ENCODE measurements at places on chromosomes 2 and 18.
A peak's percentile ranks its signal among the peaks of the same experiment; 100 is the strongest.

- no peak for DNase-seq
Measured at GRCh38 chr2:217162533-217162932, 302.7 kb upstream of the TNP1 start.

DNA sequence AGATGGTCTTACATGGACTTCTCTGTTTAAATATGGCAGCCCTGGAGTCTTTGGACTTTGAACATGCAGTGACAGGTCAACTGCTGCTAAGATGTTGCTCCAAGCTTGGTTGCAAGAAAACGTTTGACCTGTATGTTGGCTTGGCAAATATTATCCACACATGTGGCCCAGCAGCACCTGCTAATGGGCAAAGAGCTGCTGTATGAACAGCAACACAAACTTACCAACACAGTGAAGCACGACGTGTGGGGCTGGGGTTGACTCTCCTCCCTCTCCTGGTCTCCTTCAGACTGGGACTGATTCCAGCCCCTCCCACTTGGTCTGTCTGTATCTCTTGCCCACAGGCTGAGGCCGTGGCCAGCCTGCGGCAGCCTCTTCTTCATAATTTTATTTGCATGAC, 3.8 kb downstream of the KCNE4 start:
- DNase-seq: no peak

- DNase-seq: no peak
Measured at GRCh38 chr2:135617501-135618015, 86.3 kb downstream of the R3HDM1 start.

- no peak for DNase-seq
Measured at GRCh38 chr2:206981739-206982340, 42.5 kb downstream of the CPO start.

DNA sequence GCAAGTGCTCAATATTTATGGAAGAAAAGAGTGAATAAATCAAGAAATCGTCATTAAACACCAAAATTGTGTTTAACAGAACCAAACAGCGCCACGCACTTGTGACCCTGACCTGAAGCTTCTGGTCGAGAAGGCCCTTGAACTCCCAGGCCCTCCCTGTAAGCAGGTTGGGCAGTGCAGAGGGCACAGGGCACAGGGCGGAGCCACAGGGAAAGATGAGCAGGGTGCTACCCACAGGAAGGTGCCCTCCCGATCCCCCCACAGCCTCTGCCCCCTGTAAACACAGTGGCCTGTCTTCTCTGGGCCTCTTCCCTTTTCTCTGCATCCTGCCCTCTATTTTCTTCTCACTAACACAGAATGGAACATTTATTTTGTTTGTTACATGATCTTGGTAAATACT, 16.9 kb upstream of the TUBB6 start:
- DNase-seq: no peak

GRCh38 chr2:236131073-236131692, 37.0 kb downstream of the GBX2 start:
- no peak for DNase-seq

DNA sequence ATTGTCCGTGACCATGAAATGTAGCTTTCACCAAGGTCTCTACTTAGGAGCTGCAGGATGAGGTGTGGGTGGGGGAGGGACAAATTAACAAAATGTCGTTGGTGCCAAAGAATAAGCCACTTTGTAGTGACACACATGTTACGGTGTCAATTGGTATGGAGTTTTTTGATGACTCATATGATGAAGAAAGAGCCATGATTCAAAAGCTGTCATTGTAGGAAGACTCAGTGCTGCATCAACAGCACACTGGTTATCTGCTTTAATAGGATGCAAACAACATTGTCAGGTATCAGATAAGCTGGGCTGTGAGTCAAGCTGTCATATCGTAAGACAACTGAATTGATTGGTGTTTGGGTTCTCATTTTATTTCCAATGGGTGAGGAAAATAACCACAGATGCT, 36.6 kb upstream of the BOD1L2 start:
- no peak for DNase-seq

DNA sequence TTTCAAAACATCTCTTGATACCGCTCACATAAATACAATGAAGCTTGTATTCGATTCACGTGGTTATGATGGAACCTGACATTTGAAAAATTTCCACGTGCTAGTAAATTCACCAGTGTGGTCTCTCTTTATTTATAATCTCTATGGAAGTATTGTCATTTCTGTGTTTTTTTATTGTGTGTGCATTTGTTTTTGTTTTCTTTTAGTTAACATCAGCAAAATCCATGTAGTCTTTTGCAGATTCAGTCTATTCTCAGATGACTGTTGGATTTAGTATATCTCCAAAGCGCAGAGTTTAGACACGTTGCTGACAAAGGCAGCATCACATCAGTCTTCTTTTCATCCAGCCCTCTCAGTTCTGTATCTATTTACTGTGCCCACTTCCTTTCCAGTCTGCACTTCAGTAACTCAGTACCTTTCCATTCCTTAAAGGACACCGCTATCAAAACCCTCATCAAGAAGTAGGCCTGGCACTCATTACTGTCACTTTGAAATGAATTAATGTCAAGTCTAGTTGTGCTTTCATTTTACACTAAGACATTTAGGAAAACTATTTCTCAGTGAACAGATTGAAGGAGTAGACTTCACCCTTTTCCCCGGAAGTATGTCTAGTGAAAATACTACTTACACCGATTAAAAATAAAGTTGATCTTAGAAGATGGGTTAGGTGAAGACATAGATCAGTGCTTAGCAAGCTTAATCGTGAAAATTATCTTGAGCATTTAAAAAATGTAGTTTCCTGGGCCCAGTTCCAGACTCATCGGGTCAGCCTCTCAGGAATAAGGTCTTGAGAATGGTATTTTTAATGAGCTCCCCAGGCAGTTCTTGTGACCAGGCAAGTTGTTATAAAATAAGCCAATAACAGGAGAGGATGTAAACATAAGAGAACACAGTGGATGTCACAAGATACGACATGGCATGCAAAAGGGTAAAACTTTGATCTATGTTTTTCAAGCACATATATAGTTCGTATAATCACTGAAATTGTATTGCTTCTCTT, 506.8 kb upstream of the ZEB2 start:
- no peak for DNase-seq

DNA sequence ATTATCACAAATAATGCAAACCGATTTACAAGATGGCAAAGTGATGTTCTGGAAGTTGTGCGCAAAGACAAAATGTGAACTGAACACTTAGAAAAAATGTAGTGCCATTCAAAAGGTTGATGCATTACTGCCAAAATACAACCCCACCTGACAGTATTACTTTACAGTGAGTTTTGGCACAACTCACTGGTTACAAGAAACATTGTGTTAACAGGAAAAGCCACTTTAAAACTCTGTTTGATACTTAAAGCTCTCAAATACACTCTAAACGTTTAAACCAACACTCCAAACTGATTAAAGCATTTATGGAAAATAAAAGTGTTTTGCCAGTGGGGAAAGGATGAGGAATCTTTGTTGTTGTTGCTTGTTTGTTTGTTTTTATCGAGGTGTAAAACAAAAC, 173.4 kb upstream of the SATB2 start:
- DNase-seq: no peak

DNA sequence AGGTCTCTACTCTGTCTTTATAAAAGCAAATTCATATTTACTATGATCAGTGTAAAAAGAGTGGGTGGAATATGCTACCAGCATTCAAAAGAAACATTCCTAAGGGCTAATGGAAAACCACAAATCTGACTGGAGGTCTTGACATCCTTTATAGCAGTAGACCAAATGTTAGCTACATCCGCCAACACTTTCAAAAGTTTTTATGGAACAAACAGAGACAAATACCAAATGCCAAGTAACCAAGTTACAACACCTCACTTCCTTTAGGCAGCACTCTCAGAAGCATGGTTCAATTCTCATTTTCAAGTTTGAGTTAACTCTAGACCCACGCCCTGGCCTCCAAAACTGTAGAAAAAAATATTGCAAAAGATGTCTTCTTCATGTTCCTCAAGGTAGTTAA, 78.3 kb upstream of the SETBP1 start:
- DNase-seq: no peak

GRCh38 chr2:12858786-12859185, 142.1 kb downstream of the TRIB2 start:
- DNase-seq: no peak

DNA sequence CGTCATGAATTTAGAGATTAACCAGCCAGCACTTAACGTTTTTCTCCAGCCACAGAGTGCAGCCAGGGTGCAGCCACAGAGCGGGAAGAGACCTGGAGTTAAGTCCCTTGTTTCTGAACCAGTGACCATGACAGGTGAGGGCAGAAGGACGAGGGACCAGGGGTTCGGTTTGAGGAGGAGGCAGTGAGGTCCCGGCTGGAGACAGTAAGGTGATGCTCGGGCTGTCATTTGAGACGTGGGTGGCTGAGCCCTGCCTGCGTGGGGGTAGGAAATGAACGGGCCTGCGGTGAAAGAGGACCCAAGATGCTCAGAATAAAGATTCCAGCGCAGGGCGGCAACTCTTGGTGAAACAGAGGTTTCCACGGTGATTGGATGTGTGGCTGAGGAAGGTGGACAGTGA, 205.9 kb downstream of the SNTG2 start:
- no peak for DNase-seq

DNA sequence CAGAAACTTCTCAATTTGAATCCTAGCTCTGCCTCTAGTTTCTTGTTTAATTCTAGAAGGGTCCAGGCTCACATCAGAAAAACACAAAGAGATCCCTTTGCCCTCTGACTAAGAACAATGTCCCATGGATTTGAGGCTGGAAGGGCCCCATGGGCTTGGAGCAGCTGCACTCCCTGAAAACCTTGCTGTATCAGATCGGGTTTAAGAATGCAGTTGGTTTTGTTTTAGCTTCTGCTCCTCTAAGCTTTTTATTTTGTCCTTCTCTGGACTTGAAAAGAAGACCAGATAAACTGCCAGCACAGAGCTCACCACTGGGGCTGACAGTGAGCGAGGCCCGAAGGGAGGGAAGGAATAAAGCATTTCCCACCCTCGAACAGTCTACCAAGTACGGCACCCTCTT, 69.2 kb upstream of the WIPF1 start:
- DNase-seq: no peak

GRCh38 chr18:77470569-77471413, 221.1 kb downstream of the GALR1 start:
- no peak for DNase-seq

GRCh38 chr2:10385933-10386773, 62.0 kb downstream of the ODC1 start:
- no peak for DNase-seq

DNA sequence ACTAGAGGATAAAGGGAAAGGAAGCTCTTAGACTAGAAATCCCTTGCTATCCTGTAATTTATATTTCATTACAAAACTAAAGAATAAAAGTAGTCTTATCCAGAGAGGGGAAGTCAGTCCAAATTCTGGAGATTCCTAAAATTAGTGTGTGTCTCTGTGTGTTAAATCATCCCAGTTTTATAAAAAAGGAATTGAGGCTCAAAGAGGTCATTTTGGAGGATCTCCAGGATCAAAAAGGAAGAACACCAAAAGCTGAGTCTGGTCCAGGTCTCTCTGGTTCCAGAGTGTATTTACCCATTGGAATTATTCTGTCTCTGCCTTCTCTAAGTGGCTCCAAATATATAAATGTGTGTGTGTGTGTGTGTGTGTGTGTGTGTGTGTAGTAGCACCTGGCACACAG, 166.7 kb downstream of the NRXN1 start:
- no peak for DNase-seq

GRCh38 chr18:76878426-76878825, 56.1 kb downstream of the ZNF236 start:
- no peak for DNase-seq

- DNase-seq: no peak
Measured at GRCh38 chr2:174705321-174705720, 59.0 kb downstream of the CHRNA1 start.

DNA sequence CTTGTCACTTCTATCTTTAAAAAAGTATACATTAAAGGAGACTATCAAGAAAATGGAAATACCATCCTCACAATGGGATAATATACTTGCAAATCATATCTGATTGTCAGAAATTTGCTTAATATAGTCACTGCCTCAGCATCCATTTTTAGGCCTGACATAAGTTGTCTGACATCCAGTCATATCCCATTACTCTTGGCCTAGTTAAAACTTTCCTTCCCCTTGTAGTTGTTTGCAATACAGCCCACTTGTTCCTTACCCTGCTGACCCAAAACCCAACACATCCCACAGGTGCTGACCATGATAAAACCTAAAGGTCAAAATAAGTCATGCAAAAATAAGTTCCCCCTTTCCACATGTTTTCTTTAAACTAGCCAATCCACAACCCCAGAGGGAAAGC, 3.6 kb upstream of the ARHGEF33 start:
- no peak for DNase-seq

DNA sequence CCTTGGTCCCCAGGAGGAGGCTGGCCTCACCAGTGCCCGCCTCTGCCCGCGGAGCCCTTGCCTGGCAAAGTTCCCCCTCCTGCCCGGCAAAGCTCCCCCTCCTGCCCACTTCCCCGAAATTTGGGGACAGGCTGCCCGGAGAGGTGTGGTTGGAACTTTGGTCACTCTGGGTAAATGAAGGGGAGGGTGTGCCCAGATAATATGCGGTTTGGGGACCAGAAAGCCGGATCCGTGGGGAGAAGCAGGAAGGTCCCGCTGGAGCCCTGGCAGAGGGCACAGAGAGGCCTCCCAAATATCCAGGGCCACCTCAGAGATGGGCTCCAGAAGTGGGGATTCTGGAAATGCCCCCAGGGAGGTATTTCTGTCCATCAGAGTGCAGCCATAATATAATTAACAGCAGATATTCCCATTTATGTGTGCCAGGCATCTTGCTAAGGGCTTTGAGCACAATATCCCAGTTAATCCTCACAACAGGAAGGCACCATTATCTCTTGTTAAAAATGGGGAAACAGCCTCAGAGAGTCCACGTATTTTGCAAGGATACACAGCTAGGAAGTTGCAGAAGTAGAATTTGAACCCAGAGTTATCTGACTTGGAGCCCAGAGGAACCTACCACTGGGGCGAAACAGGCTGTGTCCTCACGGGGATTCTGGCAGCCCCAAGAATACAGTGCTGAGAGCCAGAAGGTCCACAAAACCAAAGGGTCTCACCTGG, 914 bp downstream of the STEAP3 start:
- DNase-seq: no peak

DNA sequence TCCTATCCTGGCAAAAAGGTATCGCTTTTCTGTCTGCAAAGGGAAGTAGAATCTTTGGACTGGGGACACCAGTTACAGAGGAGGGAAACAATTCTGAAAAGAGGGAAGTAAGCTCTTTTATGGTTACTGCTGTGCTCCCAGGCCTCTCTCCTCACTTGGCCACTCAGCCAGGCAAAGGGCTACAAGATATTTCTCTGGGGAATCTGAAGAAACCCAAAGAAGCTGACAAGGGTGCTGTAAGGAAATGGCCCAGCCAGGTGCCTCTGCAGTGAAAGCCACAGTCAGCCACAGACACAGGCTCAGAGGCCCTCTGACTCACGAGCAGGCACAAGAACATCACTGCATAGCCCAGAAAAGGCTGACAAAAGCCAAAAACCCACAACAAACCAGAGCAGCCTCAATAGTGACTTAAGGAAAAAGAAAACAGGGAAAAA, 5.8 kb downstream of the HDLBP start:
- DNase-seq: peak; percentile 74

- no peak for DNase-seq
Measured at GRCh38 chr2:227004482-227004881, 159.5 kb downstream of the COL4A4 start.
